Effector CD4-positive, alpha-beta T cell (primary cell): ENCODE measurements at places on chromosomes 16 and 17.
A peak's percentile ranks its signal among the peaks of the same experiment; 100 is the strongest.

- DNase-seq: no peak
These were observed 64.8 kb downstream of the GNA13 start for GRCh38 chr17:64991726-64992125.

GRCh38 chr16:20853981-20854620, 46.1 kb downstream of the DCUN1D3 start:
- no peak for DNase-seq

- peak; percentile 65 for DNase-seq
These were observed 32.1 kb upstream of the PRKCB start for GRCh38 chr16:23803591-23804123.

GRCh38 chr17:45048795-45049563, 2.5 kb downstream of the DCAKD start:
- DNase-seq: no peak
